Activated effector memory CD4-positive, alpha-beta T cell treated with Interleukin-2 at 50 U/mL for 16 hours (primary cell): ENCODE measurements at places on chromosomes 16 and 17.

- no peak for DNase-seq
Measured at GRCh38 chr17:13400491-13400890, 201.2 kb downstream of the HS3ST3A1 start.

DNA sequence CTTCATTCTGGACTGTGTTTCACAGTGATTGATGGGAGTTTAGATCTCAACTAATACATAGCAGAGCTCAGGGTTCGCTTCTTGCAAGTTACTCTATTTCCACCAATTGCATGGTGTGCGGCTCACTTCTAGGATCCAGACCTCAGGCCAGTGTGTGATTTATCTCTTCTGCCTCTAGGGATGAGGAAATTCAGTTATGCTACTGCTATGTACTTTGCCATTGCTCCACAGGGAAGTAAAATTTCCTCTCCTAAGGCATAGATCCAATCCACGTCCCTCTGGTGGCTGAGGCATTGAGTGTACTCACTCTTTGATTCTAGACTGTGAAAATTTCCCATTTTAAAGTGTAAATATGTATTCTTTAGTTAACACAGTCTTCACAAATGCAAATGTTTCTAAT, 214.1 kb downstream of the HS3ST3B1 start:
- DNase-seq = no peak

DNA sequence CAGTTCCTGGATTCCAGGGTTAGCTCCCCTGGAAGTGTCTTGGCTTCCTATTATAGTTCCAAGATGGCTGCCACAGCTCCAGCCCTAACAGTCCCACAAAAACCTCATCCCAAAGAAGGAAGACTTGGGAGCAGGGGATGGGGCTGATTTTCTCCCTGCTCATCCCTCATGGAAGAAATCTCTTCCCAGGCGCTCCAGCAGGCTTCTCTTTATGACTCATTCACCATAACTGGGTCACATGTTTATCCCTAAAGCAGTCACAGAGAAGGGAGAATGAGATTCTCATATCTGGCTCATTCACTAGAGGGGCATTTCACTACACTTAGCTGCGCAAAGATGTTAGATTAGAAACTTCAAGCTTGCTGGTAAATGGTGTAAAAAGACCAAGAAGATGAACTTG, 206.5 kb upstream of the IRX3 start:
- no peak for DNase-seq

DNA sequence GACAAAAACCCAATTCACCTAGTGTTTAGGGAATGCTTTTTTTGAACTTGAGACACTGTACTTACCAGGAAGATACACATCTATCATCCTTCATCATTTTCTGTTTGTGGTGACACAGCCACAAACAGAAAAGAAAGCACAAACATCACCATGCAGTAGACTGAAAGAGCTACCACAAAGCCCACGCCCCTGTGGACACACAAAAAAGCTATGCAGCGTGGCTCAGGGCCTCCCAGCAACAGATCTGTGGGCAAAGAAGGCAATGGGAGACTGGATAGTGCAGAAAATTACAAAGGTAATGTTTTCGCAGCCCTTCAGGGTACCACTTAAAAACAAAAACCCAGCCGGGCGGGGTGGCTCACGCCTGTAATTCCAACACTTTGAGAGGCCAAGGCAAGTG, 9.6 kb downstream of the COTL1 start:
- DNase-seq = no peak

GRCh38 chr16:1902547-1903219, 15.5 kb downstream of the HS3ST6 start:
- DNase-seq = no peak

DNA sequence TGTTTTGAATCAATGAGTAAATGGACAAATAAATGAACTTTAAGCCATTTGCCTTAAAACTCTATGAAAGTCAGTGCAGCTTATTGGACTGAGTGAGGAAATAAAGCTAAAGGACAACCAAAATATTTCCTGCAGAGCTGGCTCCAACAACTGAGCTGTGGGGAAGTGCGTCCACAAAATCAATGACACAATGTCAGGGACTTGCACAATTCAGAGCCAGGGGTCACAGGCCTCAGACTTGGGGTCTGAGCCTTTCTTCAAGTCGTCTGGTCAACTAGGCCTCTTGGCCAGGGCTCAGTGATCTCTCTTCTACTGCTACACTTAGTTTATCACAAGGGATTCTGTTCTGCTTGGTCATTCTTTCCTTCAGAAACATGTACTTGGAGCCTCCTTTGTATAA, 26.2 kb upstream of the RHBDL3 start:
- no peak for DNase-seq

DNA sequence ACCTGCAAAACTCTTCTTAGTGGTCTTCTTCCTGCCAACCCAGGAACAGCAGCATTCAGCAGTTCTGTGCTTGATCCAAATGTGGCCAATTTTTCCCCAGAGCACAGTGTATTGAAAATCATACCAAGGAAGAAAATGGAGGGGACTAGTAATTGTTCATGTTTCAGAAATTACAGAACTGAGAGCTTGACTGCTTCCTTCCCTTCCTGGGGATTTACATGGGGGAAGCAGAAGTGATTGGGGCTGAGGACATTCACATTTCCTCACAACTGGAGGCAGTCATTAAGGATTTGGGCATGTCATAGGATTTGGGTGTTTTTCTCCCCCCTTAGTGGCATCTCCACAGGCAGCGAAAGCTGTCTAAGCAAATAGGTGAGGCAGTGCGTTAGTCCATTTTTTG, 19.7 kb downstream of the CIITA start:
- DNase-seq = no peak

DNA sequence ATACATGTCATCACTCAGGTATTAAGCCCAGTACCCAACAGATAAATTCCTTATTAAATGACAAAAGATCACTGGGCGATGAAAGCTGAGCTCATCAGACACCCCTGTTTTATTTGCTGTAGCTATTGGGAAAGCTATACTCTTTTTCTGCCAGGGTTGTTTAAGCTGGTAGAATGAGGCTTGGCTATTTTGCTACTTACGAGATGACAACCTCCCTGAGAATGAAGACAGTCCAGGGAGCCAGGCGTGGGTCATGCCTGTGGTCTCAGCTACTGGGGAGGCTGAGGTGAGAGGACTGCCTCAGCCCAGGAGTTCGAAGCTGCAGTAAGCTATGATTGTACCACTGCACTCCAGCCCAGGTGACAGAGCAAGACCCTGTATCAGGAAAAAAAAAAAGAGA, 4.3 kb upstream of the SH2B1 start:
- no peak for DNase-seq

DNA sequence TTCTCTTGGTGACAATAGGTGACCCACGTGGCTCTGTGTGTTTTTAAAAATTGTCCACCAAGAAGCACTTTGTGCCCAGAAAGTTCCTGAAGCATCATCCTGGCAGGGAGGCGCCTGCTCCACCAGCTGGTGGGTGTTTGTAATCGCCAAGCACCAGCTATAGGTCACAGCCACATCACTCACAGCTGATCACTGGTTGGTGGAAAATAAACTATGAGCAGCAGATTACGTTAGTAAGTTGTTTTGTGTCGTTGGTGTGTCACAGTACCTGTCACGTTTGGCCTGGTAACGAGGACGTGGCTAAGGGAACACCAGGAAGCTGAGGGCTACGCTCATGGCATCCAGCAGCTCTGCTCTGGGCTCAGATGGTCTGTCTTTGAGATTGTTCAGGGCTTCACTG, 10.1 kb downstream of the MRM3 start:
- DNase-seq = no peak

GRCh38 chr16:68033101-68033500, 10.0 kb downstream of the DUS2 start:
- no peak for DNase-seq

DNA sequence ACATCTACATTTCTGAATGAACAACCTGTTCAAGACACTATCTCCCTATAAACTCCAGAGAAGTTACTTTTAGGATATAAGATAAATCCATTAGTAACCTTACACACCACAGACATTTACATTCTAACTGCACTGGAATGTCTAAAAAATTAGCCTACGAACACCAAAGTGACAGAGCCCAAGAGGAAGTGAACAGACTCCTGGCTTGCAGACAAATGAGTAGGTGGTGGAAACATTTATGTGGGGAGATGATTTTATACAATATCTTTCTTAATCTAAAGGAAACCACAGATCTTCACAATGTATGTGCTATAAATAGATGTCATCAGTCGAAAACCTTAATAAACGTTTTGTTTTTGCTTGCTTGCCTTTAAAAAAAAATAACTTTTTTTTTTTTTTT, 18.8 kb downstream of the ZNF652 start:
- DNase-seq = no peak

DNA sequence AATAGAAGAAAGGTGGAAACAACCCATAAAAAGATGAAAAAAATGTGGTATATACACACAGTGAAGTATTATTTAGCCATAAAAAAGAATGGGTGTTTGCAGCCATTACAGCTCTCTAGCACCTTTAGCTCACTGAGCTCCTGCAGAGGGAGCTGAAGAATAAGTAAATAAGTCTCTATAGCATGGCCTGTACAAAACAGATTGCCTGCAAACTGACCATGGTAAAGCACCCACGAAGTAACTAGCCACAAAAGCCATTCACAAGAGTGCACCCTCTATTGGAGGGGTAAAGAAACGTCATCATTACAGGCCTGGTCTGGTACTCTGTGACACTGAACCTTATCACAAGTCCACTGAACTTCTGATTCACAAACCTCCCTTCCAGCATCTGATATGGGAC, 76.3 kb downstream of the USP32 start:
- DNase-seq = no peak

DNA sequence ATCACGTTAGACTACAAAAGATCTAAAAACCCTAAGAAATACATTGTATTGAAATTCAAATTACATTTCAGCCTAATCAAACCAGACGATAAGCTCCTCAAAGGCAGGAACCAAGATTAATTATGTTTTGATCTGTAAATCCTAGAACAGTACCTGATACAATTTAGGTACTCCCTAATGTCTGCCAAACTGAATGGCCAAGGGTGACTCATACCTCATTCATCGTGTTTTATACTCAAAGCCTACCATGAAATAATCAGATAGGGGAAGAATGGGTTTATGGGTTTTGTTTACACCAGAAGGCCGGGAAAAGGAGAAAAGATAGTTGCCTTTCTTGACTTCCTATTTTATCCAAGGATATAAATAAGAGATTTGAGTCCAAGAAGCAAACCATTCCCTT, 19.3 kb downstream of the MMD start:
- DNase-seq = no peak

- DNase-seq = no peak
Measured at GRCh38 chr17:19619705-19620325, 28.7 kb upstream of the ALDH3A2 start.

DNA sequence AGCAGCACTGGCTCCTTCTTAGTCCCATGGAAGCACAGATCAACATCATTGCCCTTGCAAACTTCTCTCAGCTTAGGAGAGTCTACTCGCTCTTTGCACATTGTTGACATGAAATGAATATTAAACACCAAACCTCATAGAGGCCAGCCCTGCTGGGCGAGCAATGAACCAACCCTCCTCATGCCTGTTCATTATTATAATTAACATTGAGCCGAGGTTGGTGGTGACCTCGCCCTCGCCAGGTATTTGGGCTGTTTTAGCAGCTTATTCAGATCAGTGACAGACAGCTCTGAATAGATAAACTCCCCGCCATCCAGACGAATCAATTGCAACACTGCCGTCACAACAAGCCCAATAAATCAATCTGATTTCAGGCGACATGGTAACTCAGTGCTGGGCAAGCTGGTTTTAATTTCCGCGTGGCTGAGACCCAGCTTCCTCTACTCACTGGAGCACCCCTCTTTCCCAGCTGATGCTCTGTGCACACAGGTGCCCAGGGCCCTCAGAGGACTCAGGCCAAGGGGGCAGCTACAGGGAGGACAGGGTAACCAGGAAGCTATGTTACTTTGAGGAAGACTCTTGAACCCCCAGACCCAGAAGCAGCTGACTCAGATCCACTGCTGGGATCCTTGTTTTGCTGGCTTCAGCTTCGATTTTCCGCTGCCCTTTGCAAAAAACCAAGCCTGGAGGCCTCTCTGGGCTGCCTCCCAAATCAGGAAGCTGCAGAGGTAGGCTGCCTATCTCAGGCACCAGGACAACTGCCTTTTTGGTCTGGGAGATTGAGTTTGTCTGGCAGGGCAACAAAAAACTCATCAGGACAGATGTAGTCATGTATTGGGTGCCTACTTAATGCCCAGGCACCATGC, 10.7 kb upstream of the SEZ6 start:
- no peak for DNase-seq

- DNase-seq = peak; percentile 41
Measured at GRCh38 chr16:87765473-87765775, 362 bp downstream of the KLHDC4 start.

- no peak for DNase-seq
Measured at GRCh38 chr17:43966276-43966675, 12.5 kb upstream of the PYY start.

DNA sequence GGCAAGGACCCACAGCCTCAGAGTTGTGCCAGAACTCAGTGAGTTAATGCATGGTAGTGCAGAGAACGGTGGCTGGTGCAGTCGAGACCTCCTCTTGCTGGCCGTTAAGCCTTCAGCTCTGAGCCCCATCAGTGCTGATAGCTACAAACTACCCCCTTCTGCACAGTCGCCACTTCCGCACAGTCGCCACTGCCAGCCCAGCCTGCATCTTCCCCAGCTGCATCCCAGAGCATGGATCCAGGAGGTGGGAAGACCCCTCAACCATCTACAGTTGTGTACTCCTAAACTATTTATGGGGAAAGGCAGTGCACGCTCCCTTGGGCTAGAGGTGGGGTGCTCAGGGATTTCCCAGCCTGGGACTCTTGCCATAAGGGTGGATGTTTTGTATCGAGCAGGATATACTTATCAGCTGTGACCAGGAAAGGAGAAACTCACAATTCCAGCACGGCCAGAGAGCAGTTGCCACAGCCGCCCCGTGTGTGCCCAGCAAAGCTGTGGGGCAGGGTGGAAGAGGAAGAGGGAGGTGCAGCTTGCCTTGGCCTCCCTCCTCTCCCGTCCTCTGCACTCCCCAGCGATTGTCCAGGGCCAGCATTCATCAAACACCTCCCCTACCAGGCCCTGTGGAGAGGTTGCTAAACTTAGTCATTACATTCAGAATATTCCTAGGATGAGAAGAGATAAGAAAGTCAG, 49.5 kb upstream of the CMIP start:
- no peak for DNase-seq

GRCh38 chr17:17797119-17797809, 39.5 kb downstream of the SREBF1 start:
- DNase-seq = no peak

DNA sequence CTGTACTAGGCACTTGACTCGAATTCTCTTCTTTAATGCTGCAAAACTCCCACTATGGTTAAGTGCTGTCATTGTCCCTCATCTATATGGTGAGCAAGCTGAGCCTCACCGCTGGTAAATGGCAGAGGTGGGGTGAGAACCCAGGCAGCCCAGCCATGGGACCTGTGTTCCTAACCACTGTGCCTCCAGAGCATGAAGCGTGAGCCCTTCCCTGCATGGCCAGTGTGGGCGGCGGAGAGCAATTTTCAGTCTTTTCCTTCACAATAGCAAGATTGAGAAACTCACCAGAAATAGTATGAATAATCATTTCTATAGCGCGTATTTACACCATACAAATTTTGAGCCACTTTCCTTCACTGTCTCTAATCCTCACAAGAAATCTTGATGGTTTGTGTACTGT, 9.2 kb downstream of the BFAR start:
- DNase-seq = no peak

- no peak for DNase-seq
Measured at GRCh38 chr16:83717814-83718213, 90.0 kb upstream of the HSBP1 start.

- DNase-seq = no peak
Measured at GRCh38 chr16:6853565-6853964, 479.1 kb upstream of the RBFOX1 start.

- no peak for DNase-seq
Measured at GRCh38 chr17:27848931-27849330, 44.2 kb downstream of the LYRM9 start.
